ENCODE measurements at places on chromosomes 3 and 15.
A peak's percentile ranks its signal among the peaks of the same experiment; 100 is the strongest.

DNA sequence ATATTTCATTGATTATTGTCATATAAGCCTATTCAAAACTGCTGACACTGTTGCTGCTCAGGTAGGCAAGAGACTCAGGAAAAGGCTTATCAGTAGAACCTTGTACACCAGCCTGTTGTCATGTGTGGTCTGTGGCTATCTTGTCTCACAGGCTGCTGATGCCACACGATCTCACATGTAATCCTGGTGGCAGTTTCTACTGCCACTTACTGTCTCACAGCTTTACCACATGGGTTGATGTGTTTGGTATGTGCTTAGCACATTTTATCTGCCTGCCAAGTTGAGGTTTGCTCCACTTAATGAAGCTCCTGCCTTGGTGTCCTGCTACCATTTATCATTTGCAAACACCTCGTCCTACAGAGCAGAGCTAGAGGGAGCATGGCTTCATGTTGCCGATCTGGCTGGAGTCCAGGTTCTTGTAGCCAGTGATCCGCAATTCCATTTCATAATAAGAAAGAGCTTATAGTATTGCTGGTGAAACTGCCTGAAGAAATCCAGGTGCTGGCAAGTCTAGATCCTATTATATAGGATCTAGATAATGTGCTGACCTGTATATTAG is 637.9 kb downstream of the NLGN1 start:
- no peak for DNase-seq

- DNase-seq = no peak
These were observed 55.1 kb downstream of the RBMS3 start for GRCh38 chr3:29335943-29336342.

GRCh38 chr3:48222616-48223513 is at the start of gene CAMP:
CAMP (plus strand) TSS chr3:48223495; CDS start chr3:48223512, 17 bp downstream.
- DNase-seq = no peak

DNA sequence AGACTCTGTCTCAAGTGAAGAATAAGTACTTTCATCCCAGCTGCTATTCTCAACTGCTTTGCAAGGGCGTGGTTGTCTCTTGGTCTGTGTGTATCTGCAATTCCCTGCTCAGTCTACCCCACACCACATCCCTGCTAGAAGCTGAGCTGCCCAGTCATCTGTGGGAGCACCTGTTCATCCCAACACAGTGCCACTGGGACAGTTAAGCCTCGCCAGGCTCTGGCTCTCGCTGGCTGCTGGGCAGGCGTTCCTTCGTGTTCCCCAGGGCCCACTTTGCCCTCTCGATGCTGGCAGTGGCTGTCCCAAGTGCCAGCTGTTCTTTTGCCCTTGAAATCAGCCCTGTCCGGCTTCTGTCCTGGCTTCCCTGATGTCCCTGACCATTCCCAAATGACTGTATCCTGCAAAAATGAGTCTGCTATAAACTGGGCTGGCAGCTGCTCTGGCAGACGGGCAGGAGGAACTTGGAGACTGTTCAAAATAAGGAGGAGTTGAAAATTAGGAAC is 91.6 kb upstream of the KLHL25 start:
- DNase-seq = no peak

DNA sequence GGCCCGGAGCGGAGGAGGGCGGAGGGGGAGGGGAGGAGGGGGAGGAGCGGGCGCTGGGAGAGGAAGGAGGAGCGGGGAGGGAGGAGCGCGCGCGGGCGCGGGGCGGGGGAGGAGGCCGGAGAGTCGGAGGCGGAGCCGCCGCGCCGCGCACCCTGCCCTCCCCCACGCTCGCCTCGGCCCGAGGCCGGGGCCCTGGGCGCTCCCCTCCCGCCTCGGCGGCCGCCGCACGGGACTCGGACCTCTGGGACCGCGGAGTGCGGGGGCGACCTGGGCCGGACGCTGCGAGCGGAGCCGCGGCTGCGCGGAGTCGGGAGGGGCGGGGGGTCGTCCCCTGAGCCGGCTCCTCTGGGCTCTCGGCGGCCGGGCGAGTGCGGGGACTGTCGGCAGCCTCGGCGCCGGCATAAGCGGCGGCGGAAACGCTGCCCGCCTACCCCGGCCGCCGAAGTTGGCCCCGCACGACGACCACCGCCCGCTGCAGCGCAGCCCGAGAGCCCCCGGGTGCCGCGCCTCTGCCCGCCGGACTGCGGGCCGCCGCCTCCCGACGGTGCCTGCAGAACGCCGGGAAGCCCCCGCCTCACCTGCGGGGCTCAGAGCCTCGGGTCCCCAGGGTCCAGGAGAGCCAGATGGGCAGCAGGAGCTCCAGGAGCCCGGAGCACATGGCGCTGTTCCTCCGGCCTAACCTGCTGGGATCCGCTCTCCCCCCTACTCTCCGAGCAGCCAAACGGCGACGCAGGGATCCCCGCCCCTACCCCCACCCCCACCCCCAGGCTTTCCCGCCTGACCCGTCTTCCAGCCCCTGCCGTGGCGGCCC is 406 bp upstream of the GABRB3 start:
- peak; percentile 26 for DNase-seq

DNA sequence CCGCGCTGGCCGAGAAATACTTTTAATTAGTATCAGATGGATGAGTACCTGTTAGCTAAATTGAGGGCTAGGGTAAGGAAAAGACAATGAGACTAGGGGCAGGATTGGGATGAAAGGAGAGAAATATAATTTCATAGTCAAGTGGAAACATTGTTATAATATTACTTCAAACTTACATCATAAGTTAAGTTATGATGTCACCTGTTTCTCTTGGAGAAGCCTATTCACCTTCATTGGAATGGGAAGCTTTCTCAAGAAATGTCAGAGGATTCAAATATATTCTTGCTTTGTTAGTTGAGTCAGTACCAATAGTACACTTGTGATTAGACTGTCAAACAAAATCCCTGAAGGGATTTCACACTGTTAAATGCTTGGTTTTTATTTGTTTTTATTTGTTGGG is 116.2 kb downstream of the NEO1 start:
- no peak for DNase-seq

DNA sequence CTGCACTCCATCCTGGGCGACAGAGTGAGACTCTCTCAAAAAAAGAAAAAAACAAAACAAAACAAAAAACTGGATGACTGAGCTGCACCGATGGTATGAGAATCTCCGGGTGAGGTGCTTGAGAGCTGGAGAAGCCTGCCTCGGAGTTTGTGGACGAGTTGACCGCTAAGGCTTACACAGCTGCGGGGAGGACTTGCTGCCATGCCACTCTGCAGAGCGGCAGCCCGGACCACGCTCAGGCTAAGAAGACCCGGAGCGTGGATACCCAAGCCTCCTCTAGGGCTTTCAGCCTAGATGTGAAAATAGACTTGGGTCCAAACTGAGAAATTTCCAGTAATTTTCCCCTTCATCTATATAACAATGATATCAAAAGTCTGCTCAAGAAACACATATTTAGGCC is 16.0 kb downstream of the NRROS start:
- no peak for DNase-seq

GRCh38 chr15:70327856-70328678 is 230.3 kb upstream of the TLE3 start:
- DNase-seq = no peak
